ENCODE measurements at places on chromosomes 11 and 22.

DNA sequence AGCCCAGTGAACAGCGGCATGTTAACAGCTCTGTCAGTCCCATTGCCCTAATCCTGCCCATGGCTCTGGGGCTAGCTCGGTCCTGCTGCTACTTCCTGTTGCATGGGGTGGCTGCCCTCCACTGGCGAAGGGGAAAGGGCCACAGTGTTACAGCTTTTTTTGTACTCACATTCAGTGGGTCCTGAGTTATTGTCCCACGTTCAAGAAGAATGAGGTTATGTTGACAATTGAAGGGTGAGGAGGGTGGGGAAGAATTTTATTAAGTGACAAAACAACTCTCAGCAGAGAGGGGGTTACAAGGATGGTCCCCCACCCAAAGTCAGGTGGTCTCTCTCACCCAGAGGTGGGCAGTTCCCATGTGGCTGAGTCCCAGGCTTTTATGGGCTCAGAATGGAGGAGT is 17.7 kb upstream of the MS4A7 start:
- no peak for DNase-seq

DNA sequence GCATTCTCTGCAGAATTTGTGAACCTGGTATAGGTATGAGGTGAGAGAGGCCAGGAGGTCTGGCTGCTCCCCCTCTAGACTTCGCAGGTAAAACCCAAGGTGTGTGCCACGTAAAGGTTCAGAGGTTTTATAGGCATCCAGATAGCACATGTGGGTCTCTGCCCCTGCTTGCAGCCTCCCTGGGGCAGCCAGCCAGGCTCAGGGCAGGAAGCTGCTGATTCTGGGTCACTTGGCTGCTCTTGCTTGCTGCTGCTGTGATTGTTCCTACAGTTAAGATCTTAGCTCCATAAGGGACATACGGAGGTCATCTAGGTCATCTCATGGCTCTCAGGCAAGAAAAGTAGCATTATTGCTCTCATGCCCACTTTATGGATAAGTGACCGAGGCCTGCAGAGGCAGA is 30.2 kb downstream of the ZBTB16 start:
- DNase-seq: no peak

- no peak for DNase-seq
These were observed 1.5 kb downstream of the SLC43A1 start for GRCh38 chr11:57513911-57514537.

DNA sequence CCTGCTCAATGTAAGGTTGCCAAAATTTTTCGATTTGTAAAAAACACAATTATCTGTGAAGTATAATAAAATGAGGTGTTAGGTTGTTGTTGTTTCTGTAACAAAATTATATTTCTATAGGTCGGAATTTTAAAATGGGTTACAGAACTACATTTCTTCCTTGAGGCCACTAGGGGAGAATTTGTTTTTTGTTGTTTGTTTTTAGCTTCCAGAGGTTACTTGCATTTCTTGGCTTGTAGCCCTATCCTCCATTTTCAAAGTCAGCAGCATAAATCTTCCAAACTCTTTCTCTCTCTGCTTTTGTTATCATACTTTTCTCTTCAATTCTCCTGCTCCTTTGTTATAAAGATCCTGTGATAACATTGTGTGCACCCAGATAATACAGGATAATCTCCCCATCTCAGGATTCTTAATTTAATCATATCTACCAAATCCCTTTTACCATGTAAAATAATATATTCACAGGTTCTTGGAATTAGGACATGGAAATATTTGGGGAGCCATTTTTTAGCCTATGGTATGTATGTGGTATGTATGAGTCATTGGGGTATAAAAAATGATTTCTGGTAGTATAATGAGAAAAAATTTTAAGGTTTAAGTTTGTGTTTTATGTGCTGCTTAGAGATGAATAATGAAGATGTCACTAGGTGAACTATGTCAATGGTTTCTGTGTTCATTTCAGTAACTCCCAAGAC is 9.4 kb upstream of the PATL1 start:
- no peak for DNase-seq

- DNase-seq: no peak
These were observed 489.4 kb downstream of the KCNA4 start for GRCh38 chr11:29527391-29527936.

DNA sequence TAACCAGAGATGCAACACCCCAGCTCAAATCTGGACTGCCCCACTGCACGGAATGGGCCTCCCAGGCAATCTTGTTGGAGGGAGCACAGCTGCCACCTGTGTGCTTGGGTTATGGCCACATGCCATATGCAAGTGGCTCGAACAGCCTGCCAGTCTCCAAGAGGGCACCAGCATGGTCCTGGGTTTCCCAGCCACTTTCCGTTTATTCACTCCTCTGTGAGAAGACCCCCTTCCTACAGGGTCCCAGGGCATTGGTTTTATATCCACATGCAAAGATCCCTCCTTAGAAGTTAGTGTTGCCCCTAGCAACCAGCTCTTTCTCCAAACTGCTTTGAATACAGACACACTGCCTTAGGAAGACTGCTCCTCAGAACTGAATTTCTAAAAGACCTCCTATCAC is 487.8 kb downstream of the BUD13 start:
- no peak for DNase-seq

DNA sequence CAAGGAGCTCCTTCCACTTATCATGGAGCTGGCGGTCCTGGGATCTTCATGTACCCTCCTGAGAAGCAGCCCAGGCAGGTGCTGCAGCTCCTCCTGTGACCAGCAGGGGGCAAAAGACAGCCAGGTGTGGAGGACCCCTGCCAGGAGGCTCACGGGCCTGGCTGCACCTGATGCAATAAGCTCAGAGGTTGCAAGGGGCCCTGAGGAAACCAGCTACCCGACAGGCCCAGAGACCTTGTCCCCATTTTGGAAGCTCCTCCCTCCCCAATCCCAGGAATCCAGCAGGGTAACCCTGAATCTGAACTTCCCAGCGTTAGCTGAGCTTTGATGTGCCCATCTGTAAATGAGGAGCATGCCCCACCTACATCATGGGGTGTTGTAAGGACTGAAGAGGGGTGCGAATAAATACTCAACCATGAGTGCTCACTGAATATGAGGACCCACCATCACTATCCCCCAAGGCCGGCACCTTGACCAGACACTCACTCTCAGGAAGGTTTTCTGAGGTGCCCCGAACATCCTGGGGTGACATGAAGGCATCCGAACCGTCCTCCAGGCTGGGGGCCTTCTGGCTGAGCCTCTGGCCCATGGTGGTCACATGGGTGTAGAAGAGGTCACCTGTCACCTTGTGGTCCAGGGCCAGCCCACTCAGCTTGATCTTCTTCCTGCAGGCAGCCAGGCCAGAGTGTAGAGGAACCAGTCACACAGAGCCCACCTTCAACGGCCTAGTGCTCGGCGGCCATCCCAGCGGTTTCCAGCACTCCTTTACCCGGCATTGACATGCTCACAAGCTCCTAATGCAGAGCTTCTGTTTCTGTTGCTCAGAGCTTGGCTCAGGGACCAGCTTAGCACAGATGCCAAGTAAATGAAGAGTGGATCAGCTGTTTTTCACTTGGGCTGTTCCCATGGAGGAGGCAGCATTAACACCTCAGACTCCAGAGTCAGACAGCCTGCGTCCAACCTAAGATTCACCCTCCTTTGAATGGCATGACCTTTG is 21.7 kb downstream of the SLC43A1 start:
- peak; percentile 78 for DNase-seq

DNA sequence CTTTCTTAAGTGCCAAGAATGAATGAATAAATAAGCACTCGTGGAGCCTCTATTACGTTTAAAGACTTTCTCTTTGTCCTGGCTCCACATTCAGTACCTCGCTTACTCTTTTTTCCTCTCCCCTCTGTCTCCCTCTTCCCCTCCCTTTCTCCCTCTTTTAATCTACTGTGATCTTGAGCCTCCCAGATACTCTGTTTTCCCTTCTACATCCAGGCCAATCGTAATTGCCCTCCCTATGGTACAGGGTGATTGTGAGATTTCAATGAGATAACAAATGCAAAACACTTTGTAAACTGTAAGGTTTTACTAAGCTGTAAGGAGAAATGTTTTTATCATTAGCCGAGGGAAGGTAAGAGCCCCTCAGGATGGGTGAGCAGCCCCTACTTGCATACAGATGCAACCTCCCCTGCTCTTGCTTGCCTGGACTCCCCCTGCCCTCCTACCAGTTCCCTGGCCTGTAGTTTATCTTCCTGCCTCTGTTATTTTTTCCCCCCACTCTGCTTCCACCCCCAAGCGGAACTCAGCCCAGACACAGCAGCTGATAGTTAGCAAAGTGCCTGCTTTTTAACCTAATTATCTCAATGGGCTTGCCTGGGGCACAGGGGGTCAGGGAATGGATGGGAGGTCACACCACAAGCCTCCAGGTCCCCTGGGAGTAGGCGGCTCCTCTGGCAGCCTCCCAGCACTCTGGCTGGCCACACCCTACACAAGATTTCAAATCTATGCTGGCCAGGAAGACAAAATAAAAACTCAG is 76.9 kb upstream of the CADM1 start:
- no peak for DNase-seq

- DNase-seq: no peak
These were observed 41.4 kb downstream of the AMPD3 start for GRCh38 chr11:10496296-10496936.

GRCh38 chr11:129950101-129951091 is 52.2 kb downstream of the PRDM10 start:
- no peak for DNase-seq

DNA sequence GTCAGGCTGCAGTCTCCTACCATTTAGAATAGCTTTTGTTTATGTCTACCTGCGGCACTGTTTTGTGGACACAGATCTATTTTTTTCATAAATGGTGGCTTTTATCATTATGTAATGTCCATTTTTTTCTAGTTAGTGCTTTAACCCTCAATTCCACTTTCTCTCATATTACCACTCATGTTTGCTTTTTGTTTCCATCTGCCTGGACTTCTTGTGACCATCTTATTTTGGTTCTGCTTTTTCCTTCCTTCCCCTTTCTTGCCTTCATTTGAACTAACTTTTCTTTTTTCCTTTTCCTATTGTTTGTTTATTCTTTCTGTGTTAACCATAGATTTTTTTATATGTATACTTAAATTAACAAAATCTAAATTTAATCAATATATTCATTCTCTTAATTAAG is 98.5 kb upstream of the SLC22A12 start:
- DNase-seq: no peak

DNA sequence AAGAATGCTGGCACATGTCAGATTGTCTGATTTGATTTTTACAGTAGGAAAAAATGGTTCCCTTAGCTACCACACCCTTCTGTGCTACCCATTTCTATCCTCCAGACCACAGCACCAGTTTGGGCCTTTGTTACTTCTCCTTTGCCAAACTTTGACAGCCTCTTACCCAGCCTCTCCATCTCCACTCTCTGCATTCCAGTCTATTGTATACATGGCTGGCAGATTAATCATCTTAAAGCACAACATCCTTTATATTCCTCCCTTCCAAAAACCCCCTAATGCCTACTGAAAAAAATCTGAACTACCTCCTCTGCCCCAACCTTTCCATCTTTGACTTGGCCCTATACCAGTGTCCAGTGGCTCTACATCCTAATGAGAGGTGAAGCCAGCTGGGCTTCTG is 10.8 kb upstream of the PANX1 start:
- DNase-seq: no peak

- no peak for DNase-seq
These were observed 27.9 kb upstream of the RASL10A start for GRCh38 chr22:29343313-29343805.

DNA sequence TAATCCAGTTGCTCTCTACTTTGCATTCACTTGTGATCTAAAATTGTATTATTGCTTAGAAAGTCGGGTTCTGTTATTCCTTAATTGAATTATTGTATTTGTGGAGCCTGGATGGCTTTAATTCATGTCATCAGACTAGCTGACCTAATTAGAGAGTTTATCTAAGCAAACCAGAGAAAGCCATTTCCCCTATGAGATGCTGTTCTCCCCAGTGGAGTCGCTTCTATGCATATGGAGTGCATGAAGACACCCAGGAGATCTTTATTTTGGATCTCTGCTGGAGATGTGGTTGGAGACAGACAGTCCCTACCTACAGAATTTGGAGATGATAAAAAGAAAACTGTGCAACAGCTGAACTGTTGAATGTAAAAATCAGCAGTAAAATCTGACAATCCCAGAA is 45.2 kb upstream of the MYO18B start:
- no peak for DNase-seq

DNA sequence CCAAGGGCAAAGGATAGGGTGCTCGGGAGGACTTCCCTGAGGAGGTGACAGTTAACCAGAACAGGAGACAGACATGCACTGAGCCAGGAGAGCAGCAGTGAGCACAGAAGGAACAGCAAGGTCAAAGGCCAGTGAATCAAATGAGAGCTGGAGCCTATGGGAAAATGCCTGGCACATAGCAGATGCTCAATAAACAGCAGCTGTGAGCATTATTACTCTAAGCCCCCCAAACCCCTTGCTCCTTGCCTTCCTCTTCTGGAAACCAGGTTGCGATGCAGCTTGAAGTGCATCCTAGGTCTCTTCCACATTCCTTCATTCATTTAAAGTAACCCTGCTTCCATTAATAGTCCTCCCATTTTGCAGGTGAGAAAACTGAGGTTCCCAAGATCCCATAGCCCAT is 13.0 kb downstream of the ELFN2 start:
- no peak for DNase-seq

DNA sequence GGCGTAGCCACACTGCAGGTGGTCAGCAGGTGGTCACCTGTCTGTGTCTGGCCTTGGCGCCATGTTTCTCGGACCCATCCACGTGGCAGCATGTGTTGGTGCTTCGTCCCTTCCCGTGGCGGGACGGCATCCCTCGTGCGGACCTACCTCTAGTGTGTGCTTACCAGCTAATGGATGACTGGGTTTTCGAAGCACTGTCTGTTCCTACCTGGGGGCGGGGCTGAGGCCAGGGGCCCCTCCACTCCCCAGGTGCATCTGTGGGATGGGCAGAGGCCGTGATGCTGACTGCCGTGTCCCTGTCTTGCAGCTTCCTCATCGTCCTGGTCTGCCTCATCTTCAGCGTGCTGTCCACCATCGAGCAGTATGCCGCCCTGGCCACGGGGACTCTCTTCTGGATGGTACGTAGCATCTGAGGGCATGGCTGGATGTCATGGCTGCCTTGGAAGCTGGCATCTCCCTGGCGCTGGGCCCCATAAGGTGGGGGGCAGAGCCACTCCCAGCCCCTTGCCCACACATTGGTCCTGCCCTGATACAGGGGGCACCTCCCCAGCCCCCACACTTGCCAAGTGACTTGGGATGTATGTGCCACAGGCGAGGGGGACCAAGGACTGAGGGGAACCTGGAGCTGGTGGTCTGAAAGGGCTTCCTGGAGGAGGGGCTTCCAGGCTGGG is 82.9 kb downstream of the KCNQ1 start:
- no peak for DNase-seq

- DNase-seq: no peak
These were observed 2.4 kb upstream of the UVRAG start for GRCh38 chr11:75812542-75813040.
